Stimulated activated CD4-positive, alpha-beta T cell treated with anti-CD3 and anti-CD28 coated beads, Interleukin-1b, Interleukin-23, amount 100 ng/mL, for 48 hours (primary cell): ENCODE measurements at places on chromosomes 7 and 10.

DNA sequence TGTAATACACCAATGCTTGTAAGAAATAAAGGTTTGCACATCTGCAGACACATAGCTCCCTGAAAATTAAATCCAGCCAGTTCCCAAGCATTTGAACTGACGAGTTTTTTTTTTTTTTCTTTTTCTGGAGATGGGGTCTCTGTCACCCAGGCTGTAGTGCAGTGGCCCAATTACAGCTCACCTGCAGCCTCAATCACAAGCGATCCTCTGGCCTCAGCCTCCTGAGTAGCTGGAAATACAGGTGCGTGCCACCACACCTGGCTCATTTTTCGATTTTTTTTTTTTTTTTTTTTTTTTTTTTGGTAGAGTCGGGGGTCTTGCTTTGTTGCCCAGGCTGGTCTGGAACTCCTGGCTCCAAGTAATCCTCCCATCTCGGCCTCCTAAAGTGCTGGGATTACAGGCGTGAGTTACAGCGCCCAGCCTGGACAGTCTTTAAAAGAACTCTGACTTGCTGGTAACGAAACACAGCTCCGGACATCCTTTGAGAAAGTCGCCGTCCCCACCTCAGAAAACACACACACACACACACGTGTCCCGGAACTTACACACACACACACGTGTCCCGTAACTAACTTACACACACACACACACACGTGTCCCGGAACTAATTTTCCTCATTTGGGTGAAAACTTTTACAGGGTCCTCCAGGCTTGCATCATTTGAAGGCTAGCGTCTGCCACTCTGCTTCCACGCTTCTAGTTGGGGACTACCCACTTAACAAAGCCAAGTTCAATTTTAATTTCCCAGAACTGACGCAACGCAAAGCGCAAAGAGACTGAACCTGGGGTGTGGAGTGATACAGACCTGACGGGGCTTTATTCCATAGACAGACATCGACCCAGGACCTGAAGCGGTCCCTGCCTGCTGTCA, 18.6 kb downstream of the OCM2 start:
- DNase-seq, result peak; percentile 10

DNA sequence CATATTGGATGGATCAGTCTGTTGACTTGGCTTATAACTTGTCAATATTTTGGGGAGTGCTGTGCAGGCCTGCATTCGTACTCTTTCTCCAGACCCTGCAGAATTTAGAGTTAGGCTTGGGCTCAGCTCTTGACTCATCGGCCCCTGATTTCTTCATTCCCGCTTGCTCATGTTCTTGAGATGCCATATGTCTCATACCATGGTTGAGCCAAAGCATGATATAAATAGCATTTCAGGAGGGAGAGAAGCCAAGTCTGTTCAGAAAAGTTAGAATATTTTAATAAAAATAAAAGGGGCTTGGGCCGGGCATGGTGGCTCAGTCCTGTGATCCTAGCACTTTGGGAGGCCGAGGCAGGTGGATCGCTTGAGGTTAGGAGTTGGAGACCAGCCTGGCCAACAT, 898.1 kb downstream of the TYW1 start:
- DNase-seq, result no peak

GRCh38 chr10:108014145-108014901, 849.8 kb upstream of the SORCS1 start:
- no peak for DNase-seq

DNA sequence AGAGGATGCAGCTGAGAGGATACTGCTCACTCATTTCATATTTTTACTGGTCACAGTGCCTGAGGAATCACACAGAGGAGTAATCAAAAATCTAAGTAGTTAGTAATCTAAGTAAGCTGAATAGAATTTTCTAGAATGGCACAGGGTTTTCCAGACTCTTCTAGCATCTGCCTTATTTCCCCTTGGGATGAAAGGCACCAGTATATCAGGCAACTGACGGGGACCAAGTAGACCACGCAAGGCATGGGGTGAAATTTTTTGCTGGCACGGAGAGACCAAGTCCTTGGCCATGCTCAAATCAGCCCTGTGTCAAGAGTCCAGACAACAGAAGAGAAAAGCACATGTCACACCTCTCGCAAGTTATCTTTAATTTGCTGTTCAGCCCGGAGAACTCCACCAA, 14.2 kb downstream of the NCOA4 start:
- no peak for DNase-seq

GRCh38 chr7:116802746-116803152, 59.6 kb upstream of the CAPZA2 start:
- peak; percentile 28 for DNase-seq

- no peak for DNase-seq
Measured at GRCh38 chr7:156898938-156899337, 6.0 kb upstream of the LMBR1 start.

DNA sequence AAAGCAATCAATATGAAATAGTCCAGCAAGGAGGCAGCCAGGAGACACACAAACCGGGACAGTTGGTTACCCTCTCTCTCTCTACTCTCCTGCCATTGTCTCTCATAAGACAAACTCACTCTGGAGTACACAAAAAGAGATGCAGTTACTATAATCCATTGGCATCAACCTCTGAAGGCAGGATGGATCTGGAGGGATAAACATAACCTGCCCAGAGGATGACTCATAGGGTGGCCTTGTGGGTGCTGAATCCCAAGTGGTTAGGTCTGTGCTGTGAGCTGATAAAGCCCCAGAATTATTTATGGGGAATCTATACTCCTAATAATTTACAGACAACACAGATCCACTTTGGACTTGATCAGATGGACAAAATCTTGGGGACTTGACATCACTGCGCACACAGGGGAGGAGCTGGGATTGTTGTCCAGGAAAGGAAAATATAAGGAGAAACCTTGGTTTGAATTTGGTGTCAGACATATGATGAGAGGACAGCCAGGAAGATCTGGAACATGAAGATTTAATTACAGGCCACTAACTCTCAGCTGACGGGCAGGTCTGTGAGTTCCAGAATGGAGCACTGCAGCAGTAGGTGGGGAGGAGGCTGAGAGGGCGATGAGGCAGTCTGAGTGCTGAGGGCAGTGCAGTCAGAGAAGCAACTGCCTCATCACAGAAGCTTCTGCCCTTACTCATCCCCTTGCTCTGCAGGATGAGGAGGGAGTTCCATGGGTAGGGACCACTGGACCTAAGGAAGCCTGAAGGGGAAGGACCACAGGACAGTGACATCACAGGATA, 113.9 kb upstream of the PRSS58 start:
- no peak for DNase-seq

GRCh38 chr7:137343281-137343841, at the start of gene PTN:
TSS of gene PTN (minus strand) at chr7:137343733. CDS start at chr7:137254973, 88,760 bp downstream.
- no peak for DNase-seq

DNA sequence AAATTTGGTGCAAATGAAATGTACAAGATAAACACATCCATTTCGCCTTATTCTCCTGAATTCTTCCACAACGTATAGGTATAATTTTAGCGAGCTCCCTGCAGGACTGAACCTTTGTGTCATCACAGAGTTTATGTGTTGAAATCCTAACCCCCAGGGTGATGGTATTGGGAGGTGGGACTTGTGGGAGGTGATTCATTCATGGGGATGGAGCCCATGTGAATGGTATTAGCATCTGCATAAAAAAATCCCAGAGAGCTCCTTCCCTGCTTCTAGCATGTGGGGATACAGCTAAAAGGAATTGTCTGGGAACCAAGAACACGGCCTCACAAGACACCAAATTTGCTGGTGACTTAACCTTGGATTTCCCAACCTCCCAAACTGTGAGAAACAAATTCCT, 741.4 kb upstream of the VSTM2A start:
- DNase-seq, result no peak

GRCh38 chr10:109456566-109457301, 466.6 kb downstream of the XPNPEP1 start:
- DNase-seq, result no peak

- peak; percentile 46 for DNase-seq
Measured at GRCh38 chr10:132329565-132330485, 2.2 kb upstream of the LRRC27 start.
